Kasumi-1 (cell line): ENCODE measurements at places on chromosomes 5 and 9.

- no peak for DNase-seq
Measured at GRCh38 chr5:76861612-76862011, 11.8 kb downstream of the S100Z start.

DNA sequence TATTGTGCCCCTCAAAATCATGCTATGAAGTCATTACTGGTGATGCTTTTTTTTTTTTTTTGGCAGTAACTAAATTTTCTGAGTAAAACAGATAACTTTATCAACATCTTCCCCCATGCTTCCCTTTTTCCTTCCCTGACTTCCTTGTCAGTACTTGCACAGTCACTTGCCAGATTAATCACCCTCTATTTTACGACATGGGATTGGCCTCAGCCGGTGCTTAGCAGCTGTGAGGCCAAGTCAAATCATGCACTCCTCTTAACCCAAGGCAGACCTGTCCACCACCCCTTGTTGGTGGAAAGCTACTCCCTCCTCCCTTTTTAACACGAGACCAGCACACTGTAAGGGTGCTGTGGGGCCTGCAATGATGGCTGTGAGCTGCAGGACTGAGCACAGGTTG, 118.0 kb upstream of the OTULINL start:
- DNase-seq: peak; percentile 33

DNA sequence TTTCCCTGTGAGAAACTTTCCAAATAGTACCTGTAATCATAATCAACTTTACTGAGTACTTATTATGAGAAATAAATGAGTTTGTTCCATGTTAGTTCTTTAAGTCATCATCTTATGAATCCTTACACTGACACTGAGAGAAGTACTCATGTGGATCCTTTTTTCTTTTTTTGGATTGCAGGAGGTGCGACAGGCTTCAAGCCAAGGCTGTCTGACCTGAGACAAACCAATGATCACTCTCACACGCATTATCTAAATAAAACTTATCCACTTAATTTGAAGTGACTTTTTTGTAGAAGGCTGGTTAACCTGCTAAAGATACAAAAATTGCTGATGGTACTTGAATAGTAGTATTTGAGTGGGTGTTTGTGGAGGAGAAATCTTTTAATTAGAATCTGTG, 39.5 kb downstream of the JAKMIP2 start:
- no peak for DNase-seq

DNA sequence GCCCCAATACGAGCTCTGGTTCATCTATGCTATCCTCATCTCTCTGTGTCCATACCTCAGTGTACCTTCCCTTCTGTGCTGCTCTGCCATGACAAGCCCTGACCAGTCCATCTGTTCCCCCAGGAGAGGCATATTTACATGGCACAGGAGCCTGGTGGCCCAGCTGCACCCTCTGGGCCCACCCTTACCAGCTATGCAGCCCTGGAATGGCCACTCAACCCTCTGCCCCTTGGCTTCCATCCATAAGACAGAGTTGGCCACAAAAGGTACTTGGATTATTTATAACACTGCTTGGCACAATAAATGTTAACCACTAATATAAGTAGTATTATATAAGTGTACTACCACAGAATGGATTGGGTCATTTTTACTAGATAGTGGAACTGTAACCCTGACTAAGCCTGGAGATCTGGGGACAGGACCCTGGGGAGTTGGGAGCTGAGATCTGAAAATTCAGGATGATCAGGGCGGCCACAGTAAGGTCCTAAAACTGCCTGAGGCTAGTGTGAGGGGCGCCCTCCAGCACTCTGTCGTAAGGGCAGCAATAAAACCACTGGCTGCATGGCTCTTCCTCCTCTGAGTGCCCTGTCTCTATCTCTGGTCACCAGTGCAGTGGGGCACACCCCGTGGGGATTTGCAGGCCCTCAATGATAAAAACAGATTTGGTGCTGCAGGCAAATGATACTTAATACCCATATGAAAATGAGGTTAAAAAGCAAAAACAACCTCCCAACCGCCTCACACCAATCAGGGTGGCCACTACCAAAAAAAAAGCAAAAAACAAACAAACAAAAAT, 65.8 kb downstream of the SEMA4D start:
- DNase-seq: no peak

GRCh38 chr5:83099001-83099400, 21.7 kb downstream of the XRCC4 start:
- DNase-seq: no peak

DNA sequence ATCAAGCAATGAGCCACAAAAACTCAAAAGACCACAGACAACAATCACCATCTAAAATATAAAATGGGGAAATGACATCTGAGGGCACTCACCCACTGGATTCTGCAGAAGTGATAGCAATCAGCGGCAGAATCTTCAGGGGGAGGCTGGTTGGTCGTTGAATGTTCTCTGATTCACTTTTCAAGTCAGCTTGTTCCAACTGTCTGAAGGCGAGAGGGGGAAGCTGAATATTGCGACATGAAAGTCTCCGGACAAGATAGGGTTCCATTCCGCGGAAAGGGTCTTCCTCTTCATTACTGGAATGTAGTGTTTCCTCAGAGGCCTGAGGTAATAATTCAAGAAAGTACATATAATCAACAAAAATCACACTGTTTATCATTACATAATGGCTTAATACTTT, 94.9 kb upstream of the PDE4D start:
- DNase-seq: peak; percentile 91

GRCh38 chr9:109996936-109997580, 210.9 kb downstream of the C9orf152 start:
- no peak for DNase-seq

GRCh38 chr5:59543821-59544442, 349.6 kb downstream of the PDE4D start:
- no peak for DNase-seq

DNA sequence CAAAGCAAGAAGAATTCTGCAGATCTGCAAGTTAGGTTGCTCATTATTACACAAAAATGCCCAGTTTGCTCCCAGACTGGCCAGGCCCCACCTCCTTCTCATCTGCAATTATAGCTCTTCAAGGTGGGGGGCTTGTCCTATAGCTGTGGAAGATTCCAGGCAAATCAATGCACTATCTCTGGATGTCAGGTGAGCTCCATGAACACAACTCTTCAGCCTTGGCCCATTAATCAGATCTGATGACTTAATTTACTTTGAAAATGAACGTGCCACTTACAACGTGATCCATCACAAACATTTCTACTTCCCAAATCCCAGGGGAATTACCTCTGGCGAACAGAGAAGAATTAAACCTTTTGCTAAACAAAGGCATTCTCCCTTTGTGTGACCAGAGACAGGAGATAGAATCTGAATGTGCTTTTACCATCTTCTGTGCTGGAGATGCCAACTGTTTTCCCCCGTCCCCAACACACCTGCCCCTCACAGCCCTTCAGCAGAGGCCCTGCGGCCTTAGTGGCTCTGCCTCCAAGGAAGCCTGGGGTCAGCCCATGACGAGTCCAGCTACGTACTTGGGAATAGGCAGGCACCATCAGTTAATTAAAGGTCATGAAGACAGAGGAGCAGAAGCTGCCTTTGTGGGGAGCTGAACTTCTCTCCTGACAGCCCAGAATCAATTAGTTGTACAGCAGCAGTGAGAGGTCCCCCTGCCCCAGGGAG, 60.5 kb downstream of the SNX18 start:
- no peak for DNase-seq

DNA sequence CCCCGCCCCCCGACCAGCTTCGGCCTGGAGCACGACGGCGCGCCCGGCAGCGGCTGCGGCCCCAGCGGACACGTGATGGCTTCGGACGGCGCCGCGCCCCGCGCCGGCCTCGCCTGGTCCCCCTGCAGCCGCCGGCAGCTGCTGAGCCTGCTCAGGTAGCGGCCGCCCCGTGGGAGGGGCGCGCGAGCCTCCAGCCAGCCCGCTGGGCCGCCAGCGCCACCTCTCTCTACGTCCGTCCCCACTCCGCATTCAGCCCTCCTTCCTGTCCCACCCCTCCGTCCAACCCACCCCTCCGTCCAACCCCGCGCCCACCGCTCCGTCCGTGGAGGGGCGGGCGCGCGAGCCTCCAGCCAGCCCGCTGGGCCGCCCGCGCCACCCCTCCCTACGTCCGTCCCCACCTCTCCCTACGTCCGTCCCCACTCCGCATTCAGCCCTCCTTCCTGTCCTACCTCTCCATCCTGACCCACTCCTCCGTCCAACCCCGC, 6.5 kb downstream of the ADAMTS13 start:
- no peak for DNase-seq

- no peak for DNase-seq
Measured at GRCh38 chr9:120755044-120755443, 38.2 kb downstream of the FBXW2 start.

DNA sequence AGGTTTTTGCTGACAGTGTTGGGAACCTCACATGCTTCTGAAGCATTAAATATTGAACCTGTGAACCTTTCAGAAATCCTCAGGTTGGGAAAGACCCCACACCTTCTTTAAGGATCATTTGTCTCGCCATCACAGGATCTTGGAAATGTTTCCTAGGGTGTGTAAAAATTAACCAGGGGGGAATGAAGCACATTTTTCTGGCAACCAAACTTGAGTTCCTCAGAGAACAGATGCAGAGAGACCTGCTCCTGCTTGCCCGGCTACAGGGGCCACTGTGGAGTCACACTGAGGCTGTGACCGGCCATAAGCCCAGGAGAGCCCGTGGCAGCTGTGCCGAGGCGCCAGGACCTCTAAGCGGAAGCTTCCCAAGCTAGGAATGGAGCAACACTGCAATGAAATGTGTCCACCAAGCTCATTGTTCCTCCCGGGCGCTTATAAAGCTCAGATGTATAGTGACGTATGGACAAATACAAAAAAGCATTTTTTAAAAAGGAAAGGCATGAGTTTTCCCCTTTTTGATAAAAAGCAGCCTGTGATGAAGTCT, 7.7 kb downstream of the CXCL14 start:
- DNase-seq: no peak

- no peak for DNase-seq
Measured at GRCh38 chr9:114263853-114264510, 58.9 kb upstream of the ORM1 start.

- no peak for DNase-seq
Measured at GRCh38 chr9:112870556-112870955, 20.1 kb downstream of the SLC46A2 start.

- no peak for DNase-seq
Measured at GRCh38 chr9:131394464-131395156, 724 bp downstream of the PRRC2B start.

- DNase-seq: no peak
Measured at GRCh38 chr5:36312953-36313672, 11.4 kb upstream of the RANBP3L start.

- DNase-seq: peak; percentile 4
Measured at GRCh38 chr5:44388321-44389089, 715 bp downstream of the FGF10 start.

DNA sequence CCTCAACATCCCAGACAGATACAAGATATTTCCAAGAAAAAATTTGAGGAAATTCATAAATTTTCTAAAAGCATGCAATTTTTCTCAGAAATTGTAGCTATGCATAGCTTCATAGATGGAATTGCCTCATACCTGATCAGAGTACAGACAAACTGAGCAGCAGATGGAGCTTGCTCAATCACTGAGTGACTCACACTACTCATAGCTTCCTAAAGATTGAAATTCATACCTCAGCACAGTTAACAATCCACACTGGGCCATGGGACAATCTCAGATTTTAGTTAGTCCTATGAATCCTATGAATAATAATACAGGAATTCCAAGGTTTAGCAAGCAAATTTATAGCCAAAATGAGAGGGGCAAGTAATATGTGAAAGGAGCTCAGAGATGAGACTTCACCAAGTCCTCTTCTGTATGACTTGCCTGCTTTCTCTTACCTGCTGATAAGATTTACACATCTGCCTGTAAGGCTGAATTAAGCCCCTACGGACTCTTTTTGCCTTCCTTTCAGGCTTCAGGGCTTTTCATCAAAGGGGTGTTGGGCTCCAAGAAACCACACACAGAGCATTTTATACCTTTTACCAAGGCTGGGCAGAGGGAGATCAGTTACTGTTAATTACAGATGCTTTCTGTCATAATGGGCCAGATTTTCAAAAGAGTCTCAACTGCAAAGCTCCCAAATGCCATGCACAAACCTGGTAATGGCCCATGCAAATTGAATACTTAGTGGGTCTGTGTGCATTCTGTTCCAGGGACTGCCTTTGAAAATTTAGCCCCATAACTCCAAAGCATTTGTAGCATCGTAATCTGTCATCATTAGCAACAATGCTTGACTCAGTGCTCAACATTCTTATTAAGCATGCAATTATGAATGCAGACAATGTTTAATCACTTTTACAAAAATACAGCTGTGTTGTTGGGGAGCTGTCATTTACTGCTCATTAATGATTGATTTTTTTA, 439.3 kb downstream of the DTWD2 start:
- no peak for DNase-seq

- no peak for DNase-seq
Measured at GRCh38 chr9:85089188-85089969, 419.9 kb downstream of the NTRK2 start.

DNA sequence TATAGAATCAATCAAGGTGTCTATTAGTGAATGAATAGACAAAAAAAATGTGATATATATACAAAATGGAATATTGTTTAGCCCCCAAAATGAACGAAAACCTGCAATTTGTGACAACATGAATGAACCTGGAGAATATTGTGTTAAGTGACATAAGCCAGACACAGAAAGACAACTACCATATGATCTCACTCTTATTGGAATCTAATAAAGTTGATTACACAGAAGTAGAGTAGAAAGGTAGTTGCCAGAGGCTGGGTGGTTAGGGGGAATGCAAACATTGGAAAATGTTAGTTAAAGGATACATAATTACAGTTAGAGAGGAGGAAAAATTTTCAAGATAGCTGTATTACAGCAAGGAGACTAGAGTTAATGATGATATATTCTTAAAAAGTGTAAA, 1962.3 kb downstream of the EFNA5 start:
- DNase-seq: no peak

GRCh38 chr5:83987513-83988292, 267.0 kb upstream of the HAPLN1 start:
- DNase-seq: no peak

DNA sequence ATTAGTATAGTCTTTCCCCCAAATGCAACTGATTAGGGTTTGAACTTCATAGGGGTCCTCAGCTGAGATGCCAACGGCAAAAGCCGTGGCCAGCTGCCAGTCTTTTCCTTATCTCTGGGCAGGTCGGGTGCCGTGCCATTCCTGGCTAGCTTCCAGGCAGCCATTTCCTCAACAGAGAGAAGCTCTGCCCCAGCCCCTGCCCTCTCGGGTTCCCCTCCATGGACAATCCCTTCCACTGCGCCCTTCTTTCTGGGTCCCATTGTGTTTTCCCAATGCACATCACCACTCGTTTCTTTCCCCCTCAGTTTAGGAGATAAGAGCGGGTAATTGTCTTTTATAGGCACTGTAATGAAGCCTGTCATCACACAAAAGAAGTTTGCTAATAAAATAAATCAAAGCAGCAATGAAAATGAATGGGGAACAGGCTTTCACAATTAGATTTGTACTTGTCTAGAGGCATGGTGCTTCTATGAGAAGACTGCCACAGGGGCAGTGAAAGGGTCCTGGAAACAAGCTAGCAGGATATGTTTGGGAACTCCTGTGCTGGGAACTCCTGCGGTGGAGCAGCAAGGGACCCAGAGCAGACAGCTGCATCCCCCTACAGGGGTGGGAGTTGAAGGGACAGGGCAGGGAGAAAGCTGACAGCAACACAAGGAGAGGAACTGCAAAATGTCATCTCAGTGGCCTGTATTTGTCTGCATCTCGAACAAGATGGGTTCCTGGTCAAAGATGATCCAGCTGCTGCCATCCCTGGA, 48.0 kb upstream of the SAP30L start:
- no peak for DNase-seq
